ENCODE measurements at places on chromosomes 7 and 10.

DNA sequence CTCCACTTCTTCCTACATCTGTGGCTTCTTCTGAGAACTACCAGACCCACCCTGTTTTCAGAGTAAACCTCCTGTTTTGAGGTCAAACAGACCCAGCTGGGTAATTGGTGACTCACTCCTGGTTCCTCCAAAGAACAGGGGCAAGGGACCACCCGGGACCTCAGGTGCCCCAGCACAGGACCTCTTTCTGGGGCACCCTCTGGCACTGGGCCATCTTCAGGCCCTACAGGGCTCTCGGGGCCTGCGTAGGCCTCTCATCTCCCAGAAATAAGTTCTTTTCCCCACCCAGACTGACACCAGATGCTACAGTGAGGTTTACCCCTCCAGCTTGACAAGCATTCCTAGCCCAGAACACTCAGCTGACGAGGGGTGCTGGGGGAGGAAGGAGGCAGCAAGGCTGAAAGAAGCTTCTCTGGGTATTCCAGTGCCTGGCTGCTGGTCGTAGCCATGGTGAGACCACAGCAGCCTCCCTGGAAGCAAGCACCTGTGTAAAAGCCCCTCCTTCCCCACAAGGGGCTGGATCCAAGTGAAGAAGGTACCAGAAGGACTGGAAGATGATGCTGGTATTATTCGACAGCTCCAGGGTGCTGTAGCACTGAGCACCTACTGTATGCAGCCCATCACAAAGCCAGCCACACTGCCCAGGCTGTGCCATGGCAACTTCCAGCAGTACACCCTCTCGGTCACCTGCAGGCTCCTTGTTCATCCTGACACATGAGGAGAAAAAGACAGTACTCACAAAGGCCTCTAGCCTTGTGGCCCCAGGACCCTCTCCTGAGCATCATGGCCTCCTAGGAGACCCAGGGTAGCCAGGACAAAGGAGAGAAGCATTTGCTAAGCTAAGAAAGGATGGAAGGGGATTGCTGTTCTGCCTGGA, 47.4 kb downstream of the ALOX5 start:
- DNase-seq: no peak

- DNase-seq: no peak
Measured at GRCh38 chr10:821322-821721, 110.2 kb downstream of the LARP4B start.

- no peak for DNase-seq
Measured at GRCh38 chr10:28294809-28295208, 8.1 kb downstream of the MPP7 start.

GRCh38 chr10:113007343-113007771, 57.3 kb downstream of the TCF7L2 start:
- DNase-seq: no peak

- DNase-seq: no peak
Measured at GRCh38 chr10:124493214-124493882, 31.7 kb downstream of the LHPP start.

- DNase-seq: no peak
Measured at GRCh38 chr7:2984091-2984490, 59.6 kb downstream of the CARD11 start.

DNA sequence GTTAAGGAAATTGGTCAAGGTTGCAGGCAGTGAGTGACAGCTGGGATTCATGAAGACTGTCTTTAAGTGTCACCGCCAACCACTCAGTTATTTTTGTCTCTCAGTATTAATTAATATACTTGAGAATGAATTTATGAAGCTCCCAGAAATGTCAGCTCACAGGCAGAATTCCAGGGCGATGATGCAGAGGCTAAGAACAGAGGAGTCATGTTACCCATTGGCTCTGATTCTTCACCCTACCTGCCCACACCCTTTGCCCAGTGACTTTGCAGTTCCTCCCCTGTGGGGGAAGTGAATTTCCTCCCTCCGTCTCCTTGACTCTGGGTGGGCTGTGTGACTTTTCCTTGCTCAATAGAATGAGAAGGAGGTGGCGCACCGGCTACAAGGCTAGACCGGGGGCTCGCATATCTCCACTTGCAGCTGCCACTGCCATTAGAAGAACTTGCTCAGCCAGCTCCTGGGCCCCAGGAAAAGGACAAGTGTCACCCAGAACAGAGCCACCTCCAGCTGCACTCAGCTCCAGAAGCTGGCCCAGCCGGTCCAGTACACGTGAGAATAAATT, 157.1 kb upstream of the PRKCQ start:
- no peak for DNase-seq

- no peak for DNase-seq
Measured at GRCh38 chr10:22900841-22901601, 26.8 kb upstream of the ARMC3 start.

GRCh38 chr7:92798517-92799249, 37.7 kb downstream of the CDK6 start:
- no peak for DNase-seq

DNA sequence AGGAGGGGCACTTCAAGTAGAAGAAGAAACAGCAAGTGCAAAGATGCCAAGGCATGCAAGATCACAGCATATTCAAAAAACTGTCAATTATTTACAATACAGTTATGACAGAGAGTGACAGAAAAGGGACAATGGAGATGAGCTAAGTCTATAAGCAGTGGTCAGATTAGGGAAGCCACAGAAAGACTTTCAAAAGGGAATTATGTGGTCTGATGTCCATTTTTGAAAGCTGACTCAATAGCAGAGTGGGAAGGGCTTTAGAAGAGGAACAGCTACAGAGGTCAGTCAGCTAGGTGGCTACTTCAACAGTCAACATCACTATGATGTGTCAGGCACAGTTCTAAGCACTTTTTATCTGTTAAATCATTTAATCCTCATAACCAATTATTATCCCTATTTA, 45.2 kb upstream of the SPOCK2 start:
- no peak for DNase-seq

DNA sequence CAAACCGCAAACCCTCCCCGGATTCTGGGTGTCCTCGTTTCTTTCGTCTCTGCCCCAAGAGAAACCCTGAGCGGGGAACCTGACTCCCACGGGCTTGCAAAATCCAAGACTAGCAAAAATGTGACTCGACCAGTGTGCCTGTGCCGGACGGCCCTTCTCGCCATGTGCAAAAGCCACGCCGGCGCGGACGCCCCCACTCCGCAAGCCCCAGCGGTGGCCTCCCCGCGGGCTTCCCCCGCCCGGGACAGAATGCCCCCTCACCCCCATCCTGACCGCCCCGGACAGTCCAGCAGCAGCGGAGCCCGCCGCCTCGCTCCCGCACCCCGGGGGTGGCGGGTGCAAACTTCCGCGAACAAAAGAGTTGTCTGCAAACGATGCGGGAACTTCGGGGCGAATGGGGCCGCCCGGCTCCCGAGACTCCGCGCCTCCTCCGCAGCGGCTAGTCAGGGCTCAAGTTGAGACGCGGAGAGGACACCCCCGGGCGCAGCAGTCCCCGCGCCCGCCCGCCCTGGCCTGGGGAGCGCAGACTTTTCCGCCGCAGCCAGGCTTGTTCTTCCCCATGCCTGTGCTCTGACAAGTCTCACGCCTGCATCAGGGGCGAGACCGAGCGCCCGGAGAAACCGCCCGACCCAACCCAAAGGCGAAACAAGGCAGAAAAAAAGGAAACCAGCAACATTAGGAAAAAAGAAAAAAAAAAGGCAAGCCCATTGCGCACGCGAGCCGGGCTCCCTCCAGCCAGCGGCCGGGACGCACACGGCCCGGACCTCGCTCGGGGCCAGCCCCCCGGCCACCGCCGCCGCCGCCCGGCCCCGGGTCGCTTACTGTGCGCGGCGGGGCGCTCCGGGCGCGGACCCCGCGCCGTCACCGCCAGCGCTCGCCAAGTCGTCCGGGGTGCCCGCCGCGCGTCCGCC, 732 bp downstream of the FAM53B start:
- no peak for DNase-seq

GRCh38 chr10:120156614-120157274, 264.2 kb downstream of the SEC23IP start:
- no peak for DNase-seq

DNA sequence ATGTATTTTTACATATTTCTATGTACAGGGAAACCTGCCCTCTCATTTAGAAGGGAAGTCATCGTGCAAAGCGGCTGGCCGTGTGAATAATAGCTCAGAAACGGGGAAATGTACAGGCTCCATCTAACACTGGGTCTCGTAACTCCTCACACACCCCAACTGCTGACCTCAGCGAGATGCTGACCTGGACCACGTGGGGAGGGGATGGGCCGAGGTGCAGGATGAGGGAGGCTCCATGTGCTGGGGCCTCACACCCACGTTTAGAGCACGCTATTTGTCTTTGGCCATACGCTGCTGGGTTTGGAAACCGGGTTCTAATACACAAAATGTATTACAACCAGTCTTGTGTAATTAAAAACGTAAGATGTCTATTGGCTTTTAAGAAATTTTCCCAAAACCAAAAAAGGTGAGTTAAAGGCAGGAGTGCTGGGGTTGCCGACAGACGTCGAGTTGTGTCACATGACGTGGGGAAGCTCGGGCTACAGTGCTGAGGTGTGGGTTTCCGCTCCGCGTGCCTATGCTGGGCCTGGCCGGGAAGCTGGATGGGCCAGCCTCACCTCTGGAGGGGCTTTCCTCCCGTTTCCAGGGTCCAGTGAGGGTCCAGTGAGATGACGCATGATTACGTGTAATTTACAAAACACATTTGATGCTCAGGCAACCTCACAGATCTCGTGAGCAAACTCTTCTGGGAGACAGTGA, 215.6 kb downstream of the DNAJB6 start:
- DNase-seq: no peak

- DNase-seq: no peak
Measured at GRCh38 chr10:45253183-45253914, 62.1 kb downstream of the OR13A1 start.

- no peak for DNase-seq
Measured at GRCh38 chr7:139452958-139453672, 30.4 kb downstream of the KLRG2 start.

DNA sequence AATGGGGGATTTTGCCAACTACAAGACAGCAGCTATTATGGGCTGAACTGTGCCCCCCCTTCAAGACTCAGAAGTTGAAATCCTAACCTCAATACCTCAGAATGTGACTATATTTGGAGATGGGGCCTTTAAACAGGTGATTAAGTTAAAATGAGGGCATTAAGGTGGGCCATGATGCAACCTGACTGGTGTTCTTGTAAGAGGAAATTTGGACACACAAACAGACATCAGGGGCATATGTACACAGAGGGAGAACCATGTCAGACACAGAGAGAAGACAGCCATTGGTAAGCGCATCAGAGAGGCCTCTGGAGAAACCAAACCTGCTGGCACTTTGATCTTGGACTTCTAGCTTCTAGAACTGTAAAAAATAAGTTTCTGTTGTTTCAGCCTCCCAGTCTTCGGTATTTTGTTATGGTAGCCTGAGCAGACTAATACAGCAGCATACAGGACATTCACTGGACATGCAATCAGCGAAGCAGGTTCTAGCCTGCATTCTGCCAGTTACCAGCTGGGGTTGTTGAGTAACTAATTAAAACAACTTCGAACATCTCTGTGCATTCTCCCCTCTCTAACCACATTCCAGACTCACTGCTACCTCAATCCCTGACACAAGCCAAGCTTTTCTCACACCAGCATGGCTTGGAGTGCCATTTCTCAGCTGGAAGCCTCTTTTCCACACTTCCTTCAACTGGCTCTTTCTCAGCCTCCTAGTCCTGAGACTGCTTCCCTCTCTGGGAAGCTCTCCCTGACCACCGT, 141.4 kb downstream of the DOCK4 start:
- DNase-seq: no peak

- no peak for DNase-seq
Measured at GRCh38 chr10:16745061-16745460, 72.2 kb downstream of the RSU1 start.

DNA sequence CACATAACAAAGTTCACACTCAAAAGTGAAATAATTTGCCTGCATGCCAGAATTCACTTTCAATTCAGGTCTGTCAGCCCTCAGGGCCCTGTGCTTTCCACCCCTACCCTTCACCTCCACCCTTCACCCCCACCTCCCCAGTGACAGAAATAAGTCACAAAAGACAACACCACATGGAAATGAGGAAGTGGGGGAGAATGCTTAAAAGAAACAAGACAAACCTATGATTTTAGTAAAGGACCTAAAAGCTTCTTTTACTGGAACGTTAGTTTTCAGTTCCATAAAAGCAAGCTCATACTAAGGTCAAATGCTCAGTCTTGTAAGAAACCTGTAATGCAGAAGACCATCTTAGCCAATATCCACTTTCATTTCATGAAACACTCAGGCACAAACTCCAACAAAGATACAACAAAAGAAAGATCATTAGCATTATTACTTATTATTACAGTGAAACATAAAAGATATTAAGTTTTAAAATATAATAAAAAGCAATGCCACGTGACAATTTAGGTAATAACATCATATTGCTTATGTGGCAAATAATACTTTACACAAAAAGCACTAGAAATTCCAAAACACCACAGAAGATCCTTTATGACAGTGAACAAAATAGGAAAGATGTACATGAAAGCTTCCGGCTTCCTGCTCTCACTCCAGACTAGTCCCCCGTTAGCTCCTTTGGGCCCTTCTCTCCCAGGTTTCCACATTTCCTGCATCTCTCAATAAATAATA, 112.1 kb downstream of the LMBR1 start:
- no peak for DNase-seq

- DNase-seq: no peak
Measured at GRCh38 chr10:131219584-131219886, 92.0 kb downstream of the TCERG1L start.

DNA sequence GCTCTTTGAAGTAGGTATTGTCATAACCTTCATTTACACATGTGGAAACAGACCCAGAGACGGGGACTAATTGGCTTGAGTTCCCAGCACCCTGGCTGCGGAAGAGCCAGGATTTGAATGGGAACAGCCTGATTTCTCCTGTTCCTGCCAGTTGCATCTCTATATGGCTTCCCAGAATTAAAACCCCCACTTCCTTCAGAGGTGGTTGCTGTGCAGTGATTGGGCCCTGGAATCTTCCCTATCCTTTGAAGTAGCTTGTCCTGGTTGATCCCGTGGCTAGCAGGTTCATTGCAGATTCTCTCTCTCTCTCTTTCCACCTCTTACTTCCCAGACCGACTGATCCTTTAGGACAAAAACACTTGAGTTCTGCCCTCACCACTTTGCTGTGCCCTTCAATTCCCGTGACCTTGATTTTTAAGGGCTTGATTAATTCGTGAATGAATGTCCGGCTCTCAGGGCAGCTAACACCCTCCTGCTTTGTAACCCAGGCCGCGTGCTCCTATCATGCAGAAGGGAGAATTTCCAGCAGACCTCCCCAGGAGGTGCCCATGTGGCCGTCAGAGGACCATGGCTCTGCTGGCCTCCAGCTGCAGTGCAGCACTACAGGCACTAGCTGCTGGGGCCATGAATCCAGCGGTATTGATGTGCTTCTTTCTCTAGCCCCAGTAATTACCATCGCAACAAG, 120.6 kb upstream of the AGK start:
- DNase-seq: no peak

- DNase-seq: peak; percentile 85
Measured at GRCh38 chr7:601595-602340, 82.1 kb upstream of the PDGFA start.

Measured in activated CD8-positive, alpha-beta memory T cell treated with anti-CD3 and anti-CD28 coated beads for 48 hours (primary cell).